ENCODE measurements at places on chromosomes 11 and 22.
A peak's percentile ranks its signal among the peaks of the same experiment; 100 is the strongest.

DNA sequence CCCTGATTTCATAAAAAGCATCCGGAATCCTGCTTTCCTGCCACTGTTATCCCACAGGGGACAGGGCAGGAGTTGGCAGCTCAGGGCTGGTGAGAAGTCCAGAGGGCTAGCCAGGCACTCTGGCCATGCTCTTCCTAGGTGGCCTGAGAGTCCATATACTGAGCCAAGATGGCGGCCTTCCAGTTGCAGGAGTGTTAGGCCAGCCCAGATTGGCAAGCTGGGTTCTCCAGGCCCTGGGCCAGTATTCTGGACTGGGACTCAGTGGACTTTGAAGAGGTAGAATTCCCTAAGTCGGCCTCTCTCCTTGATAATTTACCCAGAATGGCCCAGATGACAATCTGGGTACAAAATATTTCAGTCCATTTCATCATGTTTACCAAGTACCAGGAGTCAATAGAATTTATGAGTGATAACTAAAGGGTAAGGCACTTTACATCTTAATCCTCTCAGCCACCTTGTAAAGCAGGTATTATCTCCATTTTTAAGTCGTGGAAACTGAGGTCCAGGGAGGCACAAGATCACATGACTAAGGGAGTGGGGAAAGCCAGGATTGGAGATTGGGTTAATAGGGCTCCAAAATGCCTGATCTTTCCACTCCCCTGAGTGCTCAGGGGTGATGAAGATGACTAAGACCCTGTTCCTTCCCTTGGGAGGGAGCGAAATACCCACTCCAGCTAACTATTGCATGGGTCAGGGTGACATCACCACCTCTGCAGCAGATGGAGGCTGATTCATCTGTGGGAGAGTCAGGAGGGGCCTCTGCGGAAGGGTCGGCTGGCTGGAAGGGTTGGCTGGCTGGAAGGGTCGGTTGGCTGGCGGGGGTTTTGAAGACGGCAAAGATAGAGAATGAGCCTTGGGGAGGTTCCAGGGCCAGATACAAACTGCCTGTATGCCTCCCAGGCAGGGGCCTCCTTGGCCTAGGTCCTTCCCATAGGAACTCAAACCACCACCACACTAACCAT, 1.2 kb upstream of the MICALL1 start:
- peak; percentile 94 for DNase-seq

- no peak for DNase-seq
These were observed 90.4 kb downstream of the RBFOX2 start for GRCh38 chr22:35938226-35938625.

GRCh38 chr22:27797520-27798391, 3.8 kb downstream of the MN1 start:
- DNase-seq: no peak

- DNase-seq: no peak
These were observed 26.0 kb downstream of the DKK3 start for GRCh38 chr11:11982461-11982860.

- no peak for DNase-seq
These were observed 6.5 kb downstream of the PTPMT1 start for GRCh38 chr11:47571895-47572294.

- no peak for DNase-seq
These were observed 229.9 kb downstream of the MN1 start for GRCh38 chr22:27571463-27572277.

- DNase-seq: no peak
These were observed 18.6 kb downstream of the BDNF start for GRCh38 chr11:27681664-27682063.

DNA sequence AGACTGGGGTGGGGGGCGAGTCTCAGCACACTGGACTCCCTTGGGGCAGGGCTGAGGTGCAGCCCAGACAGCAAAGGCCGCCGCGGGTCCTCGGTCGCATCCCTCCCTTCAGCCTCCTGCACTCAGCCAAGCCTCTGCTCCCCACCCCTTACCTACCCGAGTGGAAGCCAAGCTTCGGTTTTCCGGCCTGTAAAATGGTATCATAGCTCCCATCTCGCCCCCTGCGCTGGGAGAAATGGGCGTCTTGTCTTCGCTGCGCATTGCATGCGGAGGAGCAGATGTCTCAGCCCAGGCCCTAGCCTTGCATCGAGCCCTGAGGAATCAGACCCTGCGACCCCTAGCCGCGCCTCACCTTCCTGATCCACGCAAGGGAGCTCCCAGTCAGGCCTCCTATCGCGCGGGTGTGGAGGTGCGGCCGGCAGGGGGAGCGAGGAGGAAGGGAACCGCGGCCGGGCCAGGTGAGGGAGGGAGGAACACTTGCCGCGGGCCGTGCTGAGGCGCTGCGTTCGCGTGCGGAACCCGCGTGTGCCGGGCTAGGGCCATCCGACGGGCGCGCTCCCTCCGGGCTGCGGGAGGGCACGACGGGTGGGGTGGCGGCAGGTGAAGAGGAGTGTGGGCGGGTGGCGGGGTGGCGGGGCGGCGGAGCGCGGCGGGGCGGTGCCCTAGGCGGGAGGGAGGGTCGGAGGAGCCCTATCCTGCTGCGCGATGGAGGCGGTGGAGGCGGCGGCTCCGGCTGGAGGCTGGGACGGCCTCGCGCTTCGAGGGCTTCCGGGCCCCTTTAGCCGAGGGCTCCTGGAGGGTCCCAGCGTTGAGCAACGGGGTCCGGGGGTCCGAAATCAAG, 4.1 kb upstream of the TBX1 start:
- DNase-seq: no peak

- DNase-seq: no peak
These were observed 195.2 kb downstream of the NAV2 start for GRCh38 chr11:19907839-19908238.

DNA sequence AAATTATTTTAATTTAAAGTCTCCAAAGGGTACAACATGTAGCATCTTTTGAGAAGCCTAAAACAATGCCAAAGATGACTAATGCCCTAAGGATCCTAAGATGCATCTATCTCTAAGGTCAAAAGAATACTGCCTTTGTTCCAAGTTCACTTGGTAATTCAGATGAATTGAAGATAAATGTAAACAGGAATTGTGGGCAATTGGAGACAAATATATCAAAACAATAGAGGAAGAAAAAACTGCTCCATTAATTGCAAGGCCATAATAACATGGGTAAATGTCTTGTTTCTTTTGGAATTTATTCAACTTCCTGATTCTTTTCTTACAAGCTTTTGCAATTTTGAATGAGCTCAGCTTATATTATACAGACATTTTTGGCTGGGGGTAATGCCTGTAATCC, 338.6 kb downstream of the TTC28 start:
- no peak for DNase-seq

DNA sequence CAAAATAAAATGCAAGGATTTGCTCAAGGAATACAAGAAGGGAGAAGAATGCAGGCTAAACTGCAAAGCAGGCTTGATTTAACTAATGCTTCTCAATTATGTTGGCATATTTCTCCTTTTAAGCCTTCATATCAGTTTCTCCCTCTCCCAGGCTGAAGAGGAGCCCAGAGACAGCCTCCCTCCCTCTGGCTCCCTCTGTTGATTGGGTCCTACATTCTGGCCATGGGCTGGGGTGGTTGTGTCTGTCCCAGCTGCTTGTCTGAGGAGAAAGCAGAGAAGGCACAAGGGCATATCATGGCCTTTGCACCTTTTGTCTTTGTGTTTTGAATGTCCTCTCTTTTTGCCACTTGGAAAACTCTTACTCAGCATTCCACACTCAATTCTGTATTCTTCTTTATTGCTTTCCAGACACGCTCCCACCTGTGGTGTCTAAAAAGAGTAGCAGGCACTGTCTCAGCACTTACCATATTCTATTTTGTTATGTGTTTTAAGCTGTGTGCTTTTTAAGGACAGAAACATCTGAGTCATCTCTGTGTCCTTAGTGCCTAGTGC, 77.4 kb downstream of the INSC start:
- DNase-seq: no peak

DNA sequence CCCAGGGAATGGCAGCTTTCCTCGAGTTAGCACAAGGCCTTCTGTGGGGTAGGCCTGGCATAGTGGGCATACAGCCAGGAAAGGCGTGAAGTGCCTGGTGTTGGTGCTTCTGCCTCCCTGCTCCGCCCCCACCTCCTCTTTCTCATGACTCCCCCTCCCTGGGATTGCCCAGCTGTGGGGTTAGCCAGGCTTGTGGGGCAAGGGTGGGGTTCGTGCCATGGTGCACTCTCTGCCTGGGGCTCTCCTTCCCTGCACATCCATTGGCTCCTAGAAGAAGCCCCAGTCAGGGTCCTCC, 236.8 kb upstream of the NCAM1 start:
- no peak for DNase-seq

DNA sequence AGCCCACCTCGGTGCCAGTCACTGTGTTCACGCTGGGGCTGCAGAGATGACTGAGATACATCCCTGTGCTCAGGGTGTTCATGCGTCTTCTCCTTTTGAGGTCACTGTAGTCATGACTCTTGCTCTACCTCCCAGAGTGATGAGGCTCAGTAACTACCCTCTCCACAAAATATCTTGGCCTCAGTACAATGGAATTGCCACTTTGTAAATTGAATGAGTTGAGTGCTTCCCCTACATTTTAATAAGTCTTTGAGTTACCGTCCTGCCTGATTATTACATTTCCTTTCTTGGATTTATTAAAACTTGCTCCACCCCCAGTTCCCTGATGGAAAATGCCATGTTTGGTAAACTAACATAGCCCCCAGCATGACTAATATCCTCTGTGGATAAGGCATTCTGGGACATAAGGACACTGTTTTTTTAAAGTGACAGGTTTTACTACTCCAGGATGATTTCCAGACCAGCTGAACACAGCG, 15.9 kb downstream of the PRSS23 start:
- DNase-seq: peak; percentile 36

DNA sequence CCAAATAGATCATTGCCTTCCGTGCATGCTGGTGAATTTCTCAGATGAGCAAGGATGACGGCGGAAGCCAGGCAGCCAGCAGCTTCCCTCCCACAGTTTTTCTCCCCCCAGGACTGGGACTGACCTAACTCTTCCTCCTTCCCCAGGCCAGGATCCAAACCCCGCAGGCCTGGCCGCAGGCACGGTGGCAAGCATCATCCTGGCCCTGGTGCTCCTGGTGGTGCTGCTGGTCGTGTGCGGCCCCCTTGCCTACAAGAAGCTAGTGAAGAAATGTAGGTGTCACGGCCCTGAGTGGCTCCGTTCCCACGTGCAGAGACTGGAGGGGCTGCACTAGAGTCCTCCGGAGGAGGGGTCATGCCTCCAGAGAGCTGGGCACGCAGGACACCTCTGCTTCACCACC, 20.5 kb downstream of the CD5 start:
- no peak for DNase-seq

DNA sequence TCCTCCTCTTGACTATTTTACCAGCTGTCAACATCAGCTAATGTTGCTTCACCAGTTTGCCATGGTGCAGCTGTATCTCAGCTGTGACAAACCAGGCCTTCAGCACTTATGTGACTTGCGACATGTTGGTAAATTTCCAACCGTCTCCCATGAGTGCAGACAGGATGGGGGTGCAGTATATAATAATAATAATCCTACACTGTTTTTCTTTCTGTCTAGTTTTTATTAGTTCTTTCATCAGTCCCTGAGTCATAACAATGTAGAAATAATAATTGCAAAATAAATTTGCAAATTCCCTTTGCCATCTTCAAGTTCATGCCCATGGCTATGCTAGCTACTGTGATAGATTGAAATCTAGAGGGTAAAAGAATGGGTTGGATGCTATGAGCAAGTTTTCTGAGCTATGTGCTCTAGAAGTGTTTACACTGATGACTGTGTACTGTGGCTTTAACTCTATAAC, 4.9 kb downstream of the MMP13 start:
- DNase-seq: no peak

DNA sequence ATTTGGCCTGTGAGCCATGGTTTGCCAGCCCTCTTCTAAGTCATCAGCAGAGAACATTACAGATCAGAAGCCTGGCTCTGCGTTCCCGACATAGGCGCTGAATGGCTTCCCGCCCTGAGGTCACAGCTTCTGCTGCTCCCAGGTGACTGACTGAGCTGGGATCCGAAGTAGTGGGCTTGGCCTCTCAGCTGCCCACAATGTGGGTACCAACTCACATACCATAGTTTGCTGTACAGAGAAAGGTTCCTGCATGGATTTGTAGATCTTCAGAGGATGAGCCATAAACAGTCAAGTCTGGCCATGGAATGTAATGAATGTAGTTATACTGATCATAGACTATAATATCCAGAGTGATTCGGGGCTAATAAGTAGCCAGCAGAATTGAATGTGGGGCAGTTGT, 42.6 kb downstream of the TEAD1 start:
- no peak for DNase-seq

DNA sequence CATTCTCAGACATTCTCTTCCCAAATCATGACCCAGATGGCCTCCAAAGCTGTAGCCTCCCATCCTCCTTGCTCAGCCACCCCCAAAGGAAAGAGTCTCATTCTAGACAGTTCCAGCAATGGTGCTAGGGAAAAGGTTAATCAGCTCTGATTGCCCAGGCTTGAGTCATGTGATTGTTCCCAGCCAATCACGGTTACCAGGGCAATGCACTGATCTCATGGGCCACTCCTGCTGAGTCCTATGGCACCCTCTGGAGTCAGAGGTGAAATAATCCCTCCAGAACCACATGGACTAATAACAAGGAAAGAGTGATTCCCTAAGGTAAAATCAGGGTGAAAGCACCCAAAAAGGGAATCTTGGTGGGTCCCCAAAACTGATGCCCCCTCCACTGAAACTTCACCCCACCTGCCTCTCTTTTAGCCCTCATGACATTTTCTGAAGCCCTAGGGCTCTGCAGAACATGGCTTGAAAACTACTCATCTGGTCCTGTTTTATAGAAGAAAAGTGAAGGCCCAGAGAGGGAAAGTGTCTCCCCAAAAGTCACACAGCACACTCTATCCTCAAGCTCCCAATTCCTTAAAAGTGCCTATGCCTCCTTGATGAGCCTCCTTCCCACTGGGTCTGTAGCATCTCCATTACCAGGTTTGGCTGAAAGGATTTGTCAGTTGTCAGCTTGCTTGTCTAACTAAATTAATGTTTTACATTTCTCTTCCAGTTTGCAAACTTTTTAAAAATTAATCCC, 203.7 kb downstream of the MN1 start:
- peak; percentile 4 for DNase-seq

DNA sequence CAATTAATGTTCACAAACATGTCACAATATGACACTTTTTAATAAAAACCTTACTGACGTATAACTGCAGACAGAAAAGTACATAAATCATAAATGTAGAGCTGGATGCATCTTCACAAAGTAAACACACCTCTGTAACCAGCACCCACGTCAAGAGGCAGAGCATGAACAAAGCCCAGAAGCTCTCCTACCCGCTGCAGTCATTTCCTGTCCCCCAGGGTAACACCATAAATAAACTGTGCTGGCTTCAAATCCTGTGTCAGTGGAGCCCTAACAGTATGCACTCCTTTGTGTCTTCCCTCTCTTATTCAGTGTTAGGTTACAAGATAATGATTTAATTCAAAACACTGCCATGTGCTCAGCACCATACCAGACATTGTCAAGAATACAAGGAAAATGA, 5.7 kb downstream of the SYT13 start:
- no peak for DNase-seq

Data from RCC 7860 (cell line).